ENCODE measurements at places on chromosomes 3 and 15. TPM values are rescaled to one million over a fixed set of nuclear protein-coding genes. Genes with fewer than 3 reads are reported as not detected.

NEK10 gene
- 17.6 TPM for polyA plus RNA-seq

GNAT1 gene
- not detected for polyA plus RNA-seq

FEZF2 gene
- polyA plus RNA-seq: not detected

FOXL2 gene
- not detected for polyA plus RNA-seq

SLC38A3 gene
- not detected for polyA plus RNA-seq

DUOX2 gene
- polyA plus RNA-seq: not detected

OR5AC2 gene
- not detected for polyA plus RNA-seq
